ENCODE measurements at places on chromosomes 16 and 17. TPM values are rescaled to one million over a fixed set of nuclear protein-coding genes. Genes with fewer than 3 reads are reported as not detected.

- no peaks in the 10 kb centered on the region for H3K27me3 ChIP-seq
- H3K27ac ChIP-seq = peak overlapping the region; percentile 82
- peaks cover 7% of the 10 kb centered on the region for H3K4me1 ChIP-seq
- H3K4me3 ChIP-seq = no peak overlapping the region
Measured at GRCh38 chr16:11752856-11753255, 10.2 kb upstream of the TXNDC11 start.

SLC6A2 gene
- total RNA-seq = not detected

DNA sequence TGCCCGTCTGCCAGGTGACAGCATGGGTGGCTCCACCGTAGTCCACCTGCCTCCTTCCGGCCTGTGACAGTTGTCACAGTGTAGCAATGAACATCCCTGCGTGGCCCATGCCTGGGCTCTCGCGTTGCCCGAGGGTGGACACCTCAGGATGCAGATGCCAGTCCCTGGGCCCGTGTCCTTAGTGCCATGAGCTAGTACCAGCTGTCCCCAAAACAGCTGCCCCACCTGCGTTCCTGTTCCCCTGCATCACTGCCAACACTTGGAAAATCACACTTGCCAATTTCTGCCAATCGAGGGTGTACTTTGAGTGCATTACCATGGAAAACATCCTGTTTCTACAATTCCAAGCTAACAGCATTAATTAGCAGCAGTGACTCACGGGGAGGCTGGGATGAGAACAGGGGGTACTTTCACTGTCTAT lies 9.0 kb upstream of the C16orf95 start:
- DNase-seq = no peak
- H3K27ac ChIP-seq = no peak overlapping the region
- H3K27me3 ChIP-seq = no peaks in the 10 kb centered on the region
- H3K4me3 ChIP-seq = no peak overlapping the region
- no peaks in the 10 kb centered on the region for H3K36me3 ChIP-seq

DNA sequence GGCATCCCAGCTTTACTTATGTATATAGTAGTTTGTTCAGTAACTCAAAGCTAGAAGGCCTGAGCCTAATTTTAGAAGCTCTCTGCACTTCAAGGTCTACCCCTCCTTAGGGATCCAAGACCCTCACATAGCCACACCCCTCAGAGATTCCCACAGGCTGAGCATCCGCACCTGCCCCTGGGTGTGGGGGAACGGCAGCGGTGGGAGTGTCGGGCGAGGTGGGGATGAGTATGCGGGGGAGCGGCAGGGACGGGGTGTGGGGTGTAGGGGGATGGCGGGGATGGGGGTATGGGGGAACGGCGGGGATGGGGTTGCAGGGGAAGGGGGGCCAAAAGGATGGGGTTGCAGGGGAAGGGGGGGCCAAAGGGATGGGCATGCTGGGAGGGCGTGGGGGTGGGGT lies 24.9 kb upstream of the BEAN1 start:
- no peak overlapping the region for H3K4me3 ChIP-seq
- H3K4me1 ChIP-seq = peaks cover 6% of the 10 kb centered on the region
- no peak overlapping the region for H3K27ac ChIP-seq

SLFN11 gene
- 26.7 TPM for total RNA-seq

DNA sequence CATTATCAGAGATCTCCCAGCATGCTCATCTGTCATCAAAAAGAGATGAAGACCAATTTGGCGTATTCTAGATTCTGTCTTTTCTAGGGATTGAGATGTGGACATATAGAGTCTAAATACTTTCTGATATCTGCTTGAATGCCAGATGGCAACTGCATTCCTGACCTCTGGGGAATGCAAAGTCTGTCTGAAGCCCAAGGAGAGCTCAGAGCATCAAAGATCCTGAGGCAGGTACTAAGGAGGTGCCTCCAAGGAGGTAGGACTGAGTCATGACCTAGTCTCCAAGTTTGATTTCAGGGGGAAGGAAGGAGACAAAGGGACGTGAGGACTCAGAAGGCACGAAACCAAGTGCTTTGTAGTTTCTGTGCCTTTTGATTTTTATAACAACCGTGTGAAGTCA lies 448.4 kb downstream of the HS3ST3B1 start:
- DNase-seq = no peak
- H3K4me3 ChIP-seq = no peak overlapping the region
- no peak overlapping the region for H3K27ac ChIP-seq

Data from T-helper 17 cell (primary cell).